Breast epithelium (tissue), 4 donors: ENCODE measurements at places on chromosomes 2 and 18. TPM values are rescaled to one million over a fixed set of nuclear protein-coding genes. Genes with fewer than 3 reads are reported as not detected.

Gene POTEE
- 0.98 TPM for total RNA-seq

Gene C2orf78
- total RNA-seq = not detected

Gene ACADL
- total RNA-seq = 2.5 TPM

Gene PXDN
- 42.4 TPM for total RNA-seq

Gene RAD51AP2
- total RNA-seq = 0.16 TPM

Gene UGT1A10
- total RNA-seq = not detected

Gene SOWAHC
- 18.4 TPM for total RNA-seq

Gene PTH2R
- total RNA-seq = 1.2 TPM

Gene ASB3
- 22.0 TPM for total RNA-seq

Gene PLCD4
- 1.8 TPM for total RNA-seq

Gene IL36A
- total RNA-seq = not detected
